ENCODE measurements at places on chromosomes 5 and 9. TPM values are rescaled to one million over a fixed set of nuclear protein-coding genes. Genes with fewer than 3 reads are reported as not detected.

CBY3 gene
- total RNA-seq = not detected

C5 gene
- total RNA-seq = 12.0 TPM

CDC20B gene
- total RNA-seq = not detected

STK32A gene
- total RNA-seq = 3.9 TPM

GFPT2 gene
- total RNA-seq = 66.6 TPM

GPBP1 gene
- 79.9 TPM for total RNA-seq

CFAP157 gene
- total RNA-seq = 0.13 TPM

LURAP1L gene
- total RNA-seq = 11.7 TPM

CNTNAP3 gene
- 0.39 TPM for total RNA-seq

OSTF1 gene
- total RNA-seq = 31.7 TPM

NIPBL gene
- total RNA-seq = 39.6 TPM
